ENCODE measurements at places on chromosomes 13 and 19.
A peak's percentile ranks its signal among the peaks of the same experiment; 100 is the strongest.

DNA sequence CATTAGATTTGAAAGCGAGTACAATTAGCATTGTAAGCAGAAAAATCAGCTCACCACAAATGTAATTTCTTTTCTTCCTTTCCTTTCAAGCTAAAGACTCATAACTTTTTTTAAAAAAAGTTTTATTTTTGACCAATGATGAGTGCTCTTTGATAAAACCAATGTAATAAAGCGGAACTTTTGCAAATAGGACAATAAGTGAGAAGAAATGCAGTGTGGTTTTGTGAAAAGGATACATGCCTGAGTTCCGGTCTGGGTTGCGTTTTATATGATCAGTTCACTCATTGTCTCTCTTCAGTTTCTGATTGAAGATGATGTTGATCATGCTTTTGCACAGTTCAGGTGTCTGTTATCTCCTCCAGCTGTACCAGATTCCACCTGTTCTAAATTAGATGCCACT is 274.4 kb downstream of the KLF12 start:
- DNase-seq, result no peak

DNA sequence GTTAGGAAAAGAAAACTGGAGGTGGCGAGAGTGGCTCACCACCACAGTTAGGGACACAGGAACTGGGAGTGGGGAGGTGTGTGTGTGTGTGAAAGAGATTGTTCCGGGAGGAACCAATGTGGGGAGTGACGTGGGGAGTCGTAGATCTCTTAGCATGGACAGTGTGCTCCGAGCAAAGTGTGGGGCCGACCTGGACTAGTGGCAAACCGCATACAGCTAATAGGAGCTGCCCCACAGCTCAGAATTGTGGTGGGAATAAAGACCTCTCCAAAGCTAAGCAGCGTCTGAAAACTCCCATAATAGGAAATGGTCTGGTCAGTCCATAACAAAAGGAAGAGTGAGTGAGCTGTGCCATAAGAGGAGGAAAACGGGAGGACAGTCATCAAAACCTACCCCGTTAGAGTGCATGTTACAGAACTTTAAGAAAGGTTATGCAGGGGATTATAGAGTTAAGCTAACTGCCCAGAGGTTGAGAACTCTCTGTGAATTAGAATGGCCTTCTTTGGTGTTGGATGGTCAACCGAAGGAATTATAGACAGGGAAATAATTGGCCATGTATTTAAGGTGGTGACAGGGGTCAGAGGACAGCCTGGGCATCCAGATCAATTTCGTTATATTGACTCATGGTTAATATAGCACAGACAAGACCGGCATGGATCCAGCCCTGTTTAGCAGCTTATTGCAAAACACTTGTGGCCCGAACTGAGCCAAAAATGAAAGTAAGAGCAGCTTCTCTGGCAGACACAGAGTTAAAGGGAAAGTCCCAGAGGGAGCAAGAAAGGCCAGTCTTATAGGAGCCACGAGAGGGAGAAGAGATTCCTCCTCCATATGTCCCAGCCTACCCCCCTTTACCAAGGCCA is 8.9 kb upstream of the SLC15A1 start:
- no peak for DNase-seq

DNA sequence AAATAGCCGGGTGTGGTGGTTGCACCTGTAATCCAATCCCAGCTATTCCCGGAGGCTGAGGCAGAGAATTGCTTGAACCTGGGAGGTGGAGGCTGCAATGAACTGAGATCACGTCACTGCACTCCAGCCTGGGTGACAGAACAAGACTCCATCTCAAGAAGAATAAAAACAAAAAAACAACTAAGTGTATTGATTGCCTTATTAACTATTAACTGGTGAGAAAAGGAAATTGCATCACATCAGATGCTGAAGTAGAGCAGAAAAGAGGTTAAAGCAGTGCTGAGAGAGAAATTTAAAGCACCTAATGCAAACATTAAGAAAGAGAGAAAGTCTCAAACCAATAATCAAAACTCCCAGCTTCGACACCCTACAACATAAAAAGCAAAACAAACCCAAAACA is 38.3 kb downstream of the KPNA3 start:
- no peak for DNase-seq

DNA sequence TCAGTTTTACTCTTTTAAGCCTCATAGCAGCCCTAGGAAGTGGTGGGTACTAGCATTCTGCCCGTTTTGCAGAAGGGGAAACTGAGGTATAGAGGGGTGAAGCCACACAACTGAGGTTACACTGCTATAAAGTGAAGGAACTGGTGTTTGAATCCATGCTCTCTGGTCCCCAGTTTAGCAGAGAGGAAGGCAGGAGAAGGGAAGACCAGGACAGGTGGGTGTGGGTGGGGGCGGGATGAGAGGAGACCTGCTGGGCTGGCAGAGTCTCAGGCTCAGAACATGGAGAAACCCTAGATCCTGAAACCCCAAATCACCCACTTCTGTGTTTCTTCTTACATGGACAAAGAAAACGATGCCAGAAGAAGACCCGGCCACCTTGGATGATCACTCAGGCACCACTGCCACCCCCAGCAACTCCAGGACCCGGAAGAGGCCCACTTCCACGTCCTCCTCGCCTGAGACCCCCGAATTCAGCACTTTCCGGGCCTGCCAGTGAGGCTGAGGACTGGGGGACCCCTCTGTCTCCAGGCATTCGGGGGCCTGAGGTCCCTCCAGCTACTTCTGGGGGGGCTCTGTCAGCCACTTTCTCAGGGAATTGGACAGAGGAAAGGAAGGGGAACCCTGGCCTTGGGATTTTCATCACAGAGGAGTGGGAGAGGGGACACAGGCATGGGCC is 2.3 kb upstream of the CARM1 start:
- DNase-seq, result no peak

GRCh38 chr13:114073881-114074612 is 58.4 kb downstream of the RASA3 start:
- no peak for DNase-seq

- DNase-seq, result no peak
Observed at GRCh38 chr13:36882829-36883390, 37.1 kb downstream of the SMAD9 start.

- no peak for DNase-seq
Observed at GRCh38 chr19:16849168-16849567, 20.0 kb downstream of the SIN3B start.

DNA sequence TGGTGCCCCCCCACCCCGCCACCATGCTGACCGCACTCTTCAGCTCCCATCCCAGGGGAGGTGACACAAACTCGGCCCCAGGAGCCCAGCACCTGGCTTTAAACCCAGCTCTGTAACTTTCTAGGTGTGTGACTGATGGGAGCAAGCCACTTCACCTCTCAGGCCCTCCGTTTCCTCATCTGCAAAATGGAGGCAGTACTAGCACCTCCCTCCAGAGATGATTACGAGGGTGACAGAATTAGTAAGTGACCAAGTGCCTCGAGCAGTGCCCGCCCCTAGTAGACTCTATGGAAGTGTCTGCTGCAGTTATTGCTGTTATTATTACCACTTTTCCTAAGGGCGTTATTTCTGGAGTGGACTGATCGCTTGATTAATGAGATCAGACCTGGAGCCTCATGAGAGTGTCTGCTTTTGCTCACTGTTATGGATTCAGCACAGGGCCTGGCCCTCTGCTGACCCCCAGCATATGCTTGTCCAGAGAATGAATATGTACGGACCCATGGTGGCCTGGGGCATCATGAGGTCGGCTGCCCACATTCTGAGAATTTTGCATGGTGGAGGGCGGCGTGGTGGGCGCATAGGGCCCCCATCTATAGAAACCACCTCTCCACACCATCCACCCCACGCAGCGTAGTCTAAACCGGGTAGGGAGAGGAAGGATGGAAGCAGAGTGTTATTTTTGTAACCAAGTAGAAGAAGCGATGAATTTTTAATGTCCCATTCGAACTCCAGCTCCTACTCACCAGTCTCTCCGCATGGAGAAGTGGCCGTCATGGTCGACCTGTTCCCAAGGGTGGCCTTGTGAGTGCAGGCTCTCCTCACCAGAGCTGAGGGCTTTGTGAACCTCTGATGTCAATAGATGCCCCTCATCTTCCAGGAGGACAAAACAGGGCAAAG is 48.2 kb downstream of the CAPN12 start:
- DNase-seq, result no peak

DNA sequence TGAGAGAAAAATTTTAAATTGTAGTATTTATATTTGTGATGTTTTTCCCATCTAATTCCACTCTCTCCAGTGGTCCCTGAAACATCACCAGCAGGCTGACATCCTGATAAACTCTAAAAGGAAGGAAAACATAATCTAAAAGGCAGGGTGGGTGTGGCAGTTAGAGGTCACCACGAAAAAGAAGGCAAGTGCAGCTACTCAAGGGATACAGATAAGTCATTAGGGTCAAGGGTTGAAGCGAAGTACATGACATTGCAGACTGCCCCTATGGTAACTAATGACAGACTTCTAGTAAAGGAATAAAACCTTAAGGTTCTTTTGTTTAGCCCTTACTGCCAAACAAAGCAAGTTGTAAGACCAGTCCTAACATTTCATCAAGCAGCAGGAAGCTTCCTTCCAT is 6.0 kb upstream of the NEK3 start:
- DNase-seq, result no peak

DNA sequence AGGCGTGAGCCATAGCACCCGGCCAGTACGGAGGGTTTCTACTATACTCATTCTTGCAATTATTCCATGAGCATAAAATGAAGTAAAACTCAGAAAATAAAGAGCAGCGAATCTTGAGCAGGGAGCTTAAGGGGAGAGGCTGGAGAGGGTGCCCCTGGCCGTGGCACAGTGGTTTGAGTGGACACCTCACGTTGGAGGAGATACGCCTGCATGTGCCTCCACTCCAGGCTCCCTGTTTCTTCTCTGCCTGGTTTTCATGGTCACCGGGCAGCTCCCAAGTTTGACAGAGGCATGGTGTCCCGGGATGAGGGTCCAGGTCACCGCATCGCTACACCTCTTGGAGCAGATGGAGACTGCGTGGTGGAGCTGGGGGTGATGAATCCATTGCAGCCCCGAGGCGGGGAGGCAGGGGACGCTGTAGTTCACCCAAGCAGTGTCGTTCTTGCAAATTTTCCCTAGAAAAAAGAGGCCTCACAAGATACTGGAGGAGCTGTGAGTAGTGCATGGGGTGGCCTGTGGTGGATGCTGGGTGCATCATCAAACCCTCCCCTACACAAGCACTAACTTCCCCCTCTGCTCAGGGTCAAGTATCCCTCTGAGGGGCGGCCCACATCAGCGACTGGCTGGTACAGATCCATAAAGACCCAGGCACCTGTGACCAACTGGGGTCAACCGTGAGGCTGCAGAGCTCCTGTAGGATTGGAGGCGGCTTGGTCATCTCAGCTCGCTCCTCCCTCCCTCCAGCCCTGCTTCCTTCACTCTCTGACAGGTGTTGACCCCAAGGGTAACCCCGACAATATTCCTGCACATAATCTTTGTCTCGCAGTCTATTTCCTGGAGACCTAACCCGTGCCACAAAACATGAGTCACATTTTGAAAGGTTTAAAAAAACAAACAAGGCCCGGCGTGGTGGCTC is 3.6 kb upstream of the MIER2 start:
- no peak for DNase-seq

DNA sequence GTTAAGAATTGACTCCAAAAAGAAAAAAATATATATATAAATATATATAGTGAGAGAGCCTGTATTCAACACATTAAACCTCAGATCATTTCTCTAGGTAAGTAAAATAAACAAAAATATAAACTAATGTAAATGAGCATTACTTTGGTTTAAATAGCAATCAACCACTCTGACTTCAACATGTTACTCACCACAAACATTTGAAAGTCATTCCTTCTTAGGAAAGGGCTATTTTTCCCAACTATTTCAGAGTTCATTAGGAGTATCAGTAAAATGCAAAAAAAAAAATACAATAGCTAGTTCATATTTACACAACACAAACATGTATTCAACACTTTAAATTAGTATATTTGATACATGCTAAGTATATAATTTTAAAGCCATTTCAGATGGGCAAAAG is 40.5 kb downstream of the KLF12 start:
- DNase-seq, result no peak

GRCh38 chr13:69287050-69287698 is 820.5 kb upstream of the ATXN8OS start:
- DNase-seq, result no peak

- peak; percentile 26 for DNase-seq
Observed at GRCh38 chr13:20192158-20192835, 441 bp downstream of the GJB2 start.

DNA sequence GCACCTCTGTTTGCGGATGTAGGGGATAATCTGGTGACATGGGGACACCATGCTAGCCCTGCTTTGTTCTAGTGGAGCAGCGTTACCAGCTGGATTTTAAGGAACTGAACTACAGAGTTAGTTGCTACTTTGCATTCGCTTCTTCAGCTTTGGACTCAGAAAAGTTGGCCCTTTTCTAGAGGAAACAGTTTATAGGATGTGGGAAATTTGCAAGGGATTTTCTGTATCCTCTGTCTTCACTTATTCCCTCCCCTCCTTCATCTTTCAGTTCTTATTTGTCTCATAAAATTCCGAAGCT is 2.1 kb downstream of the GATAD2A start:
- DNase-seq, result no peak

DNA sequence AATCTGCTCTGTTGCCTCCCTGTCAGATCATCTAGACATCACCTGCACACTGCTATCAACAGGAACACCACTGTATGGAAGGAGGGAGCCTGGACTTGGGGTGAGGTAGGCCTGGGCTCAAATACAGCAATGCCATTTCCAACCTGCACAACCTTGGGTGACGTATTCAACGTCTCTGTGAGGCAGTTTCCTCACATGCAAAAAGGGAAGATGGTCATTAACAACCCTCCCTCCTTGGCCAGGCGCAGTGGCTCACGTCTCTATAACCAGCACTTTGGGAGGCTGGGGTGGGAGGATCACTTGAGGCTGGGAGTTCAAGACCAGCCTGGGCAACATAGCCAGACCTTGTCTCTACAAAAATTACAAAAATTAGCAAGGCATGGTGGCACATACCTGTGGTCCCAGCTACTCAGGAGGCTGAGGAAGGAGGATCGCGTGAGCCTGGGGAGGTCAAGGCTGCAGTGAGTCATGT is 13.1 kb downstream of the XRCC1 start:
- DNase-seq, result no peak

DNA sequence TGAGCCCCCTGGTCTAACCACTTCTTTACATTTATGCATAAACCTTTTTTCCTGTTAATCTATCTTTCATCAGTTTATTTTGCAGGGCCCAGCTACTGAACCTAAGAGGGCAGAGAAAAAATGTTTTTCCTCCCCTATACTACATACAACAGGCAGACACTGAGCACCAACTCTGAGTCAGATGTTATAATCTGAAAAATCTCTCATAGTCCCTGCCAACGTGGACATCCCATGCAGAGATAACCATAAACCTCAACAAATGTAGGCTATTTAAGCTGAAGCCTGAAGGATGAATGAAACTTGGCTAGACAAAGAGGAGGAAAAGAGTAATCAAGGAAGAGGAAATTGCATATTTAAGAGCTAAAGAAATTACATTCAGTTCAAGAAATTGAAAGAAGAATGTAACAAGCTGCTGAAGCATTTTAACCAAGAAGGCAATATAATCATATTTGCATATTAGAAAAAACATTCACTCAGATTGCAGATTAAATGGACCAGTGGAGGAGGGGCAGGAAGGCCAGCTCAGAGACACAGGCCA is 2.6 kb downstream of the NEK3 start:
- no peak for DNase-seq

All from activated CD4-positive, alpha-beta T cell treated with anti-CD3 and anti-CD28 coated beads, Interleukin-2, amount 50 U/mL, for 48 hours (primary cell).